ENCODE measurements at places on chromosomes 3 and 15.

GRCh38 chr15:31235311-31236183 lies 91.1 kb upstream of the KLF13 start:
- DNase-seq = no peak

GRCh38 chr3:81742581-81742980 lies 18.9 kb downstream of the GBE1 start:
- DNase-seq = no peak

GRCh38 chr3:172260381-172260780 lies 187.9 kb downstream of the GHSR start:
- no peak for DNase-seq

DNA sequence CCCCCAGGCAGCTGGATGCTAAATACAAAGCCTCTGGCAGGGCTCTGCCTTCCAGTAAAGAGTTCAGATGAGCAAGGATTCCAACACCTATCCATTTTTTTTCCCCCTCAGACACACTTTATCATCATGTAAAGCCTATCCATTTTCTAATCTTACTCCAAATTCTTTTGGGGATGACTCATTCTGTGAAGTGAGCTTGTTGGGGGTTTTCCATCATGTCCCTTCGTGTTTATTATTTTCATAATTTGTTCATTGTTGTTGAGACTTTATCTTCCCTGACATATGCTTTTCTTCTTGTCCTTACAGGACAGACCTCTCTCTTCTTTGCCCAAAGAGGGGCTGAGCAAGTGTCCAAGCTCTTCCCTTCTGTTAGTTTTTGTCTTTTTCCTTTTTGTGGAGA lies 34.7 kb upstream of the SH3BP5 start:
- DNase-seq = peak; percentile 68

DNA sequence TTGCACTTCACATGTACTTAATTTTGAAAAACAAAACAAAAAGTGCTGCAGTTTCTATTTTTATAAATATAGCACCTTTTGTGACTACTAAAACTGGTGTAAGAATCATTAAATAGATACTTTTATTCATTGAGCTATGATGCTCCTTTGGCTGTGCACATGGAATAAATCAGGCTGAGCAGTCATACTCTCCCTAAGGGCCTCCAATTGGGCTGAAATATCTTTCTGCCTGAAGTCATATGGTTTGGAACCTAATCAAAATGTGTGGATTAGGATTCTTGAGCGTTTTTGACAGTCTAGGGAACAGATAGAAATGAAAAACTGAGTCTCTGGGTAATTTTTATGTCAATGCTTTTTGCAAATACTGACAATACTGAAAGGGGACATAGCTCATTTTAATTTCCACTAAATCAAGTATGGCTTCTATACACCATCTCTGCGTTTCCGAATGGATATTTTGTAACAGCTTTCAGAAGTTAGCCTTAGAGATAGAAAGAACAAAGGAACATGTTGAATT lies 392.2 kb upstream of the ROBO1 start:
- DNase-seq = no peak

DNA sequence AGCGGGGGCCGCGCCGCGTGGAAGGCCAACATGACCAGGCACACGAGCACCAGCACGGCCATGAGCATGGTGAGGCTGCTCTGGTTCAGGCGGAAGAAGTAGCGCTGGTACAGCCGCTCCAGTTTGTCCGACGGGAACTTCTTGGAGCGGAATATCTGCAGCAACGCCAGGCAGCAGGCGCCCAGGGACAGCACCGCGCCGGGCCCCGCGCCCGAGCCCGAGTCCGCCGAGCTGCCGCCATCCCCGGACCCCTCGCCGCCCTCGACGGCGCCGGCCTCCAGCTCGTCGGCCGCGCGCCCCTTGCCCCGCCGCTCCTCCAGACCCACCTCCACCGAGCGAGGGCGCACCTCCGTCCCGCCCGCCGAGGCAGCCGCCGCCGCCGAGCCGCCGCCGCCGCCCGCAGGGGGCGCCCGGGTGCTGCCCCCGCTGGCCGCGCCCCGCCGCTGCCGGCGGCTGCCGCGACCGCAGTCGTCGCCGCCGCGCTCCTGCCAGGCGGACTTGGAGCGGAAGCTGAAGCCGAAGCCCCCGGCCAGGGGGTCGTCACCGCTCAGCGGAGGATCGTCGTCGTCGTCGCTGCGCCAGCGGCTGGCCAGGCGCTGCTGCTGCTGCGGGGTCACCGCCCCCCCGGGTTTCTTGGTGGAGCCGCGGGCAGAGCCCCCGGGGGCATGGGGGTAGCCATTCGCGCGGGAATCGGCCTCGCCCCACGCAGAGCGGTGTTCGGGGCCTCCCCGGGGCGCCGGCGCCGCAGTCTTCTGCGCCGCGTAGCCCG lies 957 bp downstream of the ADCY5 start:
- peak; percentile 52 for DNase-seq

DNA sequence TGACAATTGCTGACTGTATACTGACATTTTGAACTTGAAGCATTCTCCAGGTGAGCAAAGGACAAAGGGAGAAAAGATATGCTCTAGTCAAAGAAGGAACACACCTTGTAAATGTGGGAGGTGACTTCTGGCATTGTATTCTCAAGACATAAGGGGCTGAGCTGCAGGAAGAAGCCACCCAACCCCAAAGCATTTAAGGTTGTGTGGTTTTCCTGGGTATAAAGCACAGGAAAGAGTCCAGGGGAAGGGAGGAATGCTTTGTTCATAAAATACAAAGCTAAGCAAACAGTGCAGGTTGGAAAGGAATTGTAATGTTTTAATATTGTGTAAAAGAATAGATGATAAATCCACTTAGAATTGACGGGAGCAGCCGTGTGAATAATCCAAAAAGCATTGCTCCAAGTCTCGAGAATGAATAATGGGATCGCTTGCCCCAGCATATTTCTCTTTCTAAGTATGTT lies 102.4 kb upstream of the LRIG1 start:
- no peak for DNase-seq

GRCh38 chr3:168094580-168094876 lies 1.2 kb downstream of the GOLIM4 start:
- DNase-seq = no peak

DNA sequence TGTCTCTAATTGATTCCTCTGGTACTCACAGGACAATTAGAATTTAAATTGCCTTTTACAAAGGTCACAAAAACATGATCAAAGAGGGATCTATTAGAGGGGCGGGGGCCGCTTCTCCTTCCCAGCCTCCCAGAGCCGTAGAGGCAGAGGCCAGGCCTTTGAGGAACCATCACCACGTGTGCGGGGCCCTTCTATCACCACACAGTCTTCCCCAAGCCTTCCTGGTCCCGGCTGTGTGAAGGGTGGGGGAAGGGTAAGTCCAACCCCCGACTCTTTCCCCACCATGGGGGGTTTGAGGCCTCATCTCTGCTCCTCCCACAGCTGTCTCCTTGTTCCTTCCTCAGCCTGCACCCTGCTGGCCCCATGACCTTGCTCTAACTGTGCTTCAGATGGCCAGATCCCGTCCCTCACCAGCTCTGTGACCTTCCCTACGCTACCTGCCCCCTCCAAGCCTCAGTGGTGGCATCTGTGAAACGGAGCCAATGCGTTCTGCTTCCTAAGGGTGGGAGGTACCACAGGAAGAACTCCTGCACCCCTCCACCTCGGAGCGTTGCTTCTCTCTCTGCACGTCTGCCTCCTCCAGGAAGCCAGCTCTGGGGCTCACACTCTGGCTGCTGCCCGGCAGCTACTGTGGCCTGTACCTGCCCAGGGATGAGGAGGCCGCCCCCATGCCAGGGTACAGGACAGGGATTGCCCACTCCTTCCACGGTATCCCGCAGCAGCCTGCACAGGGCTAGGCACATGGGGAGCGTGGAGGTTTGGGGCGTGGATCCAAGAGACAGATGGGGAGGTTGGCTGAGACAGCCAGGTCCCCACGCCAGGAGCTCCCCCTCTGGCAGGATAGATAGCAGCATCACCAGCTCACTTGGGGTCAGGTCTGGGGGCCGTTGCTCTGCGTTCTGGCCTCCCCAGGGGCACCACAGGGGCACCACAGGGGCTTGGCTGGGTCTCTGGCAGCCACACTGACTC lies 83.8 kb downstream of the LINGO1 start:
- DNase-seq = no peak

GRCh38 chr15:72117486-72118016 lies 399 bp downstream of the MYO9A start:
- DNase-seq = peak; percentile 40

DNA sequence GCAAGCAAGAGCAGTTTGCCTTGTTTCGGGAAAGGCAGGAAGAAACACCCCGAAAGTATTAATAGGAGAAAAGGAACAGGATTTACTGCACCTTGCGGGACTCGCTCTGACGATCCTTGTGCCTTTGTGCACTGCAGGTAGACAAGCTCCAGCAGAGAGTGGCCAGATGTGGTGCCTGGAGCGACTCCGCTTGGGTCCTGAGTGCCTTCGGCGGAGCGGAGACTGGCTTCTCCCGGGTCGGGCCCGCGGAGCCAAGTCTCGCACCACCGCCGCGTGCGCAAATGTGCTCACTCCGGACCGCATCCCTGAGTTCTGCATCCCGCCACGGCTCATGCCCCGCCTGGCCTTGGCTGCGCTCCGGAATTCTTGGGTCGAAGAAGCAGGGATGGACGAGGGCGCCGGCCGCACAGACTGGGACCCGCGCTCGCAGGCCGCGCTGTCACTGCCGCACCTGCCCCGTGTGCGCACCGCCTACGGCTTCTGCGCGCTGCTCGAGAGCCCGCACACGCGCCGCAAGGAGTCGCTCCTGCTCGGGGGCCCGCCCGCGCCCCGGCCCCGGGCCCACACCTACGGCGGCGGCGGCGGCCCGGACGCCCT lies 769 bp downstream of the C2CD4A start:
- peak; percentile 17 for DNase-seq

DNA sequence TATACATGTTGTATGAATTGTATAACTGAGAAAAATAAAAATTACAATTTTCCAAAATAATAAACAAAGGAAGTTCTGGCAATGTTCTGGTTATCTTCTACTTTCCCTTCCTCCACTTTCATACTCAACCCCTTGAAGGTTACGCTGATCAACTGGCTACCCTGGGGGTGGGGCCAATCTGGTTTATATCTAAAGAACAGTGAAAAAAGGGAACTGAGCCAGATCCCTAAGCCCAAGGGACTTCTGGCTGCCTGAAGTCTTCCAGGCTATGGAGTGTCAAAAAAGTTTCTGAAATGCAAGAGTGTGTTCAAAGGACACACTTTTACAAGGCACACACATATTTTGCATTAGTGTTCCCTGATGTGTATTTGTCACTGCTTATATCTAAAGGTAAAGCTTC lies 591.9 kb downstream of the ROBO1 start:
- DNase-seq = no peak

- DNase-seq = no peak
Measured at GRCh38 chr3:27185231-27185989, 183.8 kb downstream of the NEK10 start.

DNA sequence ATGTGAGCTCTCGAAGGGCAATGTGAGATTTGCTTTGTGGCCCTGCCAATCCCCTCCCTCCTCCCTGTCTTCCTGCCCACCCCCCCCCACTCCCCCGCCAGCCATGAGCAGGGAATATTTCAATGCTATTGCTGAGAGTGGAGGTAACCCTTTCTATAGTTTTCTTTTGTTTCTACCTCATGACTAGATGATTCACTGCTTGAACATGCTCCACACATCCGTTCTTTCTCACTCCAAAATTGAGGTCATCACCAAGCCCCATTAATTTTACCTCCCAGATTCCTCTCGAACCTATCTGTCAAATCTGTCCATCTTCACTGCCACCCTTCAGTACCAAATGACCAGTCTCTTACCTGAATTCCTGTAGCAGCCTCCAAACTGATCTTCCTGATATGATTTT lies 12.2 kb downstream of the ZNF774 start:
- no peak for DNase-seq

DNA sequence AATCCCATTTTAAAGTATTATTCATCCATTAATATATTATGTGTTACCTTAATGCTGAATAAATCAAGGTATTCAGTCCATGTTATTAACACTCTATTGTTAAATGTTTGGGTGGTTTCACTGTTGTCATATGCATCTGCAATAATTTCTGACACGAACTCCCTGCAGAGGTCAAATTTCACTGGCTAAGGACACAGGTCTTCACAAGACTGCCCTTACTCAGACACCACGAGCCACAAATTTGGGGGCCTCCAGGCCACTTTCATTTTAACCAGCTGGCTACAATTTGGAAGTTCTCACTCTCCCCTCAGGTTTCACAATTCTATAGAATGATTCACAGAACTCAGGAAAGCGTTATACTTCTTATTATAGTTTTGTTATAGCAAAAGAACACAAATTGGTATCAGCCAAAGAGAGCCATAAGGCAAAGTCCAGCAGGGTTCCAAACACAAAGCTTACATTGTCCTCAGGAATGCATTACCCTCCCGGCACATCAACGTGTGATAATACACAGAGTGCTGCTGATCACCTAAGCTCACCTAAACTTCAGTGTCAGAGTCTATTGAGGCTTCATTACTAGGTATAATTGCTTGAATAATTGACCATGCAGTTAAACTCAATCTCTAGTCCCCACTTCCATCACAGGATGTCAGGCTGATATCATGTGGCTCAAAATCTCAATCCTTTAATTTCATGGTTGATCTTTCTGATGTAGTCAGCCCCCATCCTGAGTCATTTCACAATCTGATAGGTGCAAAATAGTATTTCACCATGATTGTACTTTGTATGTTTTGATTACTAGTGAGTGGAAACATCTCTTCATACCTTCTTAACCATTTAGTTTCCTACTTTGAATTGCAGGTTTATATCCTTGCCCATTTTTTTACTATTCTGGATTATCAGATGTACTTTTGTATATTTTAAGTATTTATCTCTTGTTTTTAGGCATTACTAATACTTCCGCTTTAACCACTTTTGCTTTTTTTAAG lies 441.4 kb upstream of the AGTR1 start:
- DNase-seq = no peak

DNA sequence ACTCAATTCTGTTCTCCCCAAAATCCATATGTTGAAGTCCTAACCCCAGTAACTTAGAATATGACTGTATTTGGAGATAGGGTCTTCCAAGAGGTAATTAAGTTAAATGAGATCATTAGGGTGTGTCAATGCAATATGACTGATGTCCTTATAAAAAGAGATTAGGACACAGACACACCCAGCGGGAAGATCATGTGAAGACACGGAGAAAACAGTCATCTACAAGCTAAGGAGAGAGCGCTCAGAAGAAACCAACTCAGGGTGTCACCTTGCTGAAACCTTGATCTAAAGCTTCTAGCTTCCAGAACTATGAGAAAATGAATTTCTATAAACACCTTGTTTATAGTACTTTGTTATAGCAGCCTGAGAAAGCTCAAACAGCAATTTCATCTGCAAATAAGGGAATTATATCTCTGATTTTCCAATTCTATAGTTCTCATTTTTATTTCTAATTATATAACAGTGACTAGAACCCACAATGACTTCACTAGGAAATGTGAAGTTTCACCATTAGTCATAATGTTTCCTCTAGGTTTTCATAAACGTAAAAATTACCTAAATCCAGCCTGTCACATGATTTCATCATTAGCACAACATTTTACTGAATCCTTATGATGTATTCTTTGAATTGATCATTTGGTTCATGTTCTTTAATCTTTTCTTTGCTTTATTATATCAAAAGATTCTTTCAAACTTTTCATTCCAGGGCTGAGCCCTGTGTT lies 459.1 kb upstream of the MDFIC2 start:
- DNase-seq = no peak

DNA sequence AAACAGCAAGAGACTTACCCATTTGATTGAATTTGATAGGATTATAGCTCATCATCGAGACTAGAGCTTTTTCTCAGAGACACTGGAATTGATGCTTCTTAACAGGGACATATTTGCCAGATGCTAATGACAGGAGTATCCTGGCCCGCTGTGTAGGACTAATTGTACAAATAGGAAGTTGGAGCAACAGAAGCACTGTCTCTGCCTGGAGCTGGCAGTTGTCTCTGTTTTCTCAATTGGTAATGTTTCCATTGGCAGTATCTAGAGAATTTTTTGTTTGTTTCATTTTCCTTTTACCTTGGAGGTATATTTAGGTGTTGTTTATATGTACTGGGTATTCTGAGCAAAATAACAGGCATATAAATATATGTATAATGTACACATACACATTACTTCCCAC lies 8.9 kb upstream of the PCOLCE2 start:
- no peak for DNase-seq
